ENCODE measurements at places on chromosomes 5 and 9.

- no peak for DNase-seq
These were observed 200.0 kb downstream of the PARP8 start for GRCh38 chr5:50866415-50866814.

- no peak for DNase-seq
These were observed 367.1 kb downstream of the CDK5RAP2 start for GRCh38 chr9:120212853-120213200.

DNA sequence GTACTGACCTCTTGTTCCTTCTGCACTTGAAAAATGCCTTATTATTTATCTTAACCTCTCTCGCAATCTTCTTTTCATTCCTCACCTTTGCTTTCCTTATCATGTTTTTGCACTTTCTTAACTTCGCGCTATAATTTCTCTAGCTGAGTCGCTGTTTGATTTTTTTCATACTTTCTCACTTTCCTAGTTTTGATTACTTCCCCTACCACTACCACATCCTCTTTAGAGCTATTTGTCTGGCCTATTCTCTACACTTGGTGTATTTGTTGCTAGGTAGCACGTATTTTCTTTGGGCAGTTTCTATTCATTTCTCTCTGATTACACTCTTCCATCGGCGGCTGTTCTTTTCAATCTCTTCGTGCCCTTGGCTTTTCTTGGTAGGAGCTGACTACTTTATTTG is 611.8 kb downstream of the BNC2 start:
- no peak for DNase-seq

GRCh38 chr9:26687421-26687820 is 205.2 kb downstream of the CAAP1 start:
- no peak for DNase-seq

DNA sequence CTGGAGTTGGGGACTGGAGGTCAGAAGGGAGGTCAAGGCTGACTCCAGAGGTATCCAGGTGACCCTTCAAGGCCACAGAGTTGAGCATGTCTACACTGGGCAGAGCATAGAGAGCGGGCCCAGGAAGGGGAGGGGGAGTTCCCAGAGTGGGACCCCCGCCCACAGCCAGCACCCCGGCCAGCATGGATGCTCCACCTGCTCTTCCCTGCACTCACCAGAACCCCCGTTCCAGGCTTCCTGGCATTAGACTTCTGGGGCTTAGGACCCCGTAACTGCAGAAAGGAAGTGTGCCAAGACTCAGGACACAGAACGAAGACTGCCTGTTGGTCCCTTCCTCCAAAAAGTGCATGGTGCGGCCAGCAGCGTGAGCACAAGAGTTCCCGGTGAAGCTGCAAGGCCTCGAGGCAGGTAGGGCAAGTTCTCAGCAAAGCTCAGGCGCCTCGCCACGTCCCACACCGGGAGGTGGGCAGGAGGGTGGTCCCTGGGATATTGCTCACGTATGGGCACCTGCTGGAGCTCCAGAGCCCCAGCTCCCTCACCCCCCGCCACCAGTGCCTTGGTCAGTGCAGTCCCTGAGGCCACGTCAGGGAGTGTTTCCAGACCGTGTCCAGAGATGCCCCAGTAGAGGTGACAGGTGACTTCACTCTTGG is 13.8 kb downstream of the ABO start:
- no peak for DNase-seq

- DNase-seq, result no peak
These were observed 42.8 kb downstream of the SPEF2 start for GRCh38 chr5:35660451-35660850.

GRCh38 chr9:131807144-131807983 is 67.5 kb upstream of the RAPGEF1 start:
- DNase-seq, result no peak

DNA sequence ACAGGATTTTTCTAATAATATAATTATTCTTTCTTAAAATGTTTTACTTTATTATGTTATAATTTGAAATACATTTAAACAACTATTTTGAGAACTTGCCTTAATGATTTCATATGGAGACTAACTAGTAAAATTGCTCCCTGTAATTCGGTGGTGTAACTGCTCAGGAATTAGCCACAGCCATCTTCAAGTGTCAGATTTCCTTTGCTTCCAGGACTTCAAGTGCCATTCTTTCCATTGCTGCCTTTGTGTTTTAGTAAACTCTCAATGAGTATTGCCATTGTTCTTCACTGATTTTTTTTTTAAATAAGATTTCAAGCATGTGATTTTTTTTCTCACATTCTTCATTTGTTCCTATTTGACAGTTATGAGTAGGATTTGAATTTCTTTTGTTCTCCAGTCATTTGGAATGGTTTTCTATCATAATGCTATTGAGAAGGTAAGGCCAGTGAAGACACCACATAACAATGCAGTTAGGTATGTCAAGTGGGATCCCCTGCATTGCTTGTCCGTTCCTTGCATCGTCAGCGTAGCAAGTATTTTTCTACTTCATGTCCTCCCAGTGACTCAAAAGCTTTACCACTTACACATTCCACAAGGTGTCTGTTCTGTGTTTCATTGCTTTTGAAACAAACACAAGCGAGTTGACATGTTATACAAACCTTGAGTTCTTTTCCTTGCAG is 83.7 kb downstream of the LNPEP start:
- peak; percentile 11 for DNase-seq

All from HTR-8/SVneo (cell line).